Heart right ventricle (tissue), 16 donors: ENCODE measurements at places on chromosomes 13 and 19.

GRCh38 chr13:105047676-105048295 is 1487.7 kb downstream of the EFNB2 start:
- no peak for DNase-seq

- peak; percentile 52 for DNase-seq
Measured at GRCh38 chr19:11194656-11195558, 2.4 kb downstream of the KANK2 start.

- no peak for DNase-seq
Measured at GRCh38 chr19:17754634-17755442, 3.6 kb downstream of the FCHO1 start.

- peak; percentile 99 for DNase-seq
Measured at GRCh38 chr19:39341719-39342604, at the start of gene SAMD4B. Gene SAMD4B, plus strand, starts transcription at chr19:39342421. Its CDS starts 14,473 bp downstream, at chr19:39356894.

- DNase-seq = no peak
Measured at GRCh38 chr19:34274284-34274826, 20.0 kb downstream of the GARRE1 start.

DNA sequence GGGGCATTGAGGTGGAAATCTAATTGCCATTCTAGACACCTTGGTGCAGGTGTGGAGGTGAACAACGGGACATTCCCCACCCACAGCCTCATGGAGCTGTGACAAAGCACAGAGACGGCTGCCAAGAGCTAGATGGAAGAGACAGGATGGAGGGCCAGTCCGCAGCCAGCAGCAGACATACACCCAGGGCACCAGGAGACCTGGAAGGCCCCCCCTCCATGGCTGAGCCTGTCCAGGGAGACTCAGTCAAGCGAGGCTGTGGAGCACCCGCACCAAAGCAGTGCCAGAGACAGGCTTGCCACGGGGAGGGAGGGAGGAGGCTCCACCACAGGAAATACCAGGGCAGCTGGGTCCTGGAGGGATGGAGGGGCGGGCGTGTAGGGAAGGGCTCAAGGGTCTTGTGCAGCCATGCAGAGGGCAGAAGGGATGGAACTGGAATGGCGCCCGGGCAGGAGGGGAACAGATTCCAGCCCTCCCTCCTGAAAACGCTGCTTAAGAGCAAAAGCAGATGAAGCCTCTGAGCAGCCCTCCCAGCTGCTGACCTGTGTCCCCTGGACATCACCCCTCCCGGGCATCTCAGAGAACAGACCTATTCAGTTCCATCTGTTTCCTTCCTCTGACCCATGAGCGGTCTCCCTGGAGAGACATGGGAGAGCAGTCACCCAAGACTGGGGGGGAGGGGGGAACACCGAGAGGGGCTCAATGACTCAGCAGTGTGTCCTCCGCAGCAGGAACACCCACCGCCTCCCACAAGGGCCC is 14.4 kb downstream of the EPS15L1 start:
- DNase-seq = peak; percentile 38

DNA sequence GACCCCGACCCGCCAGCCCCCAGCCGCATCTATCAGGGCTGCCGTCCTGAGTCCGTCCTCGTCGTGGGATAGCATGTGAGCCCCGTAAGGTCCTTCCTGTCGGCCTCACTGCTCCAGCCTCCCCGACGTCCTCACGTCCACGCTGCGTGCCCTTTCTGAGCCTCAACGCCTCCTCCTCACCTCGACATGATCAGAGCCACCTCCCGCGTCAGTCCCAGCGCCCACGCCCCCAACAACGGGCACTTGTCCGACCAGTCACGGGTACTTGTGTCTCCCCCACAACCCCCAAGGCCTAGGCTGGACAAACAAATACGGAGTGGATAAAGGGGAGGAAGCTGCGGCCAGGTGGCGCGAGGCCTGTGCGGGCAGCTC is 665 bp downstream of the ZNF497 start:
- peak; percentile 53 for DNase-seq

DNA sequence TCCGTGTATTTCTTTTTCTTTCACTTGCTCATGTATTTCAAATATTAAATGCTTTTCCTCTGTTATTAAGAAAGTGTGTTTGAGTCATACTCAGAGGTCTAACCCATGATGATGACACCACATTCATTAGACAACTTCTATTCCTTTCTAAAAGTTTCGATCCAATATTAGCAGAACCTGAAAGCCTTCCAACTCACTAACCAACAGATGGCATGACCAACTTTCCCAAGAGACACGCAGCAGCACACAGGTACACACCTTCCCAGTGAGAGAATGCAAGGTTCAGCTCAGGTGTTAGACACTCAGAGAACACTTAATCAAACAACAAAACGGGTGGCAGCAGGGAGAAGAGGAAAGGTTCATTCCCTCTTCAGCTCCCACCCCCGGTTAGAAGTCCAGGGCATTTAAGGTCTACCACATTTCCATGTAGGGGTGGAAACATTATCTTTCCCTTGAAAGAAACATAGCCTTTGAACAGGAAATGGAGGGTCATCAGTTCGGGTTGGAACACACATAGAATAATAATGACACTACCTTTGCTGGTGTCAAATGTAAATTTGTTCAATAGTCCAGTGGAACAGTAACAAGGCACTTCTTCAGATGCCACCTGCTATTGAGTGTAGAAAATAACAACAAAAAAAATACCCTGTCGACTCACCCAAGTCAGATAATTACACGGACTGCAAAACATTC is 404.2 kb downstream of the COG6 start:
- DNase-seq = no peak

DNA sequence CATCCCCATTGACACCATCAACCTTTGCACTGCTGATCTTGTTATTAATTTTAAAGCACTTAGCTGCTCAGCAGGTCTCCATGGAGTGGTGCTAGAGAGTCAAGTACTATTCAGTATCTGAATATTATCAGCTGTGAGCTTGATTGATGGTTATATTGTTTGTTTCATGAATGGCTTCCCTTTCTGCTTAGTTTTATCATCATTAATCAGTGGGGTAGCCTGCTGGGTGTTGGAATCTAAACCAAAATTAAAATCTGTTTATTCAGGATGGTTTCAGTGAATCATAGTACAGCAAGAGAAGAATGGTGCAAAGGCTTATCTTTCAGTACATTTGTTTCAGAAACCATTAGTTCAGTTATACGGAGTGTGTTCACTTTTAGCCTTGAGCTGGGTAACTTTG is 42.5 kb upstream of the SCEL start:
- DNase-seq = no peak

DNA sequence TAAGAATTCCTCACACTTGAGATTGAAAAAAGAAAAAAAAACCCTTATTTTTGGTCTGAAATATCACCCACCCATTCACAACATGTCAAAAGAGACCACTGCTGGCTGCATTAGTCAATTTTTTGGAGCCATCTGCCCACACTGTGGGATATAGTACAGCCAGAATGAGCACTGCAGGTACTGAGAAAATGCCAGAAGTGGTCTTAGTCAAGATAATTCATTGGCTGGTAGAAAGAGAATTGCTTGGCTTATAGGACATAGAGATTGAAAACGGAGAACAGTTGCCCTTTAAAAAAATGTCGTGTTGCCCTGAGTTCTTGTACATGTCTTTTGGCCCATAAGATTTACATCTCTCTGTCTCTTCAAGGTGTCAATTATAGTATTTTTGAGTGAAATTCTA is 1899.5 kb downstream of the OLFM4 start:
- no peak for DNase-seq

DNA sequence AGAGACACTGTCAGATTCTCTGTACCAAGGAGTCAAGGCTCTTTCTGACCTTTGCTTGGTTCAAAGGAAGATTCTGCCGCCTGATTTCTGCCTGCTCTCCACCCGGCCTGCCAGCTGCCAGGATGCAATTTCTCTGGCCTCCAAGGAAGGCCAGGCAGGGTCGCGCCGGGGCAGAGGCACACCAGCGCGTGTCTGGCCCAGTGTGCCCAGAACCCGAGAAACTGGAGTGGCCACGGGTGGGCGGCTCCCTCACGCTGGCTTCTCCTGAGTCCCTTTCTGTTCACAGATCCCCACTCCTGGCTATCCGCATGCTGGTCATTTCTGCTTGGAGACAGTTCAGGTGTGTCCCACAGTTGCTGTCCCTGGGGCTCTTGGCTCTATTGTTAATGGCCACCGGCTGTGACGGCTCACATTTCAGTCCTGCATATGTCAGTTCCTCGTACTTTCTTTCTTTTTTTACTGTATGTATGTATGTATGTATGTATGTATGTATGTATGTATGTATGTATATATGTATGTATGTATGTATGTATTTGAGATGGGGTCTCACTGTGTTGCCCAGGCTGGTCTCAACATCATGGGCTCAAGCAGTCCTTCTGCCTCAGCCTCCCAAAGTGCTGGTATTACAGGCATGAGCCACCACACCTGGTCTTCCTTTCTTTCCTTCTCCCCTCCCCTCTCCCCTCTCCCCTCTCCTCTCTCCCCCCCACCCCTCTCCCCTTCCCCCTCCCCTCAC is 16.9 kb downstream of the TMPRSS9 start:
- DNase-seq = no peak

DNA sequence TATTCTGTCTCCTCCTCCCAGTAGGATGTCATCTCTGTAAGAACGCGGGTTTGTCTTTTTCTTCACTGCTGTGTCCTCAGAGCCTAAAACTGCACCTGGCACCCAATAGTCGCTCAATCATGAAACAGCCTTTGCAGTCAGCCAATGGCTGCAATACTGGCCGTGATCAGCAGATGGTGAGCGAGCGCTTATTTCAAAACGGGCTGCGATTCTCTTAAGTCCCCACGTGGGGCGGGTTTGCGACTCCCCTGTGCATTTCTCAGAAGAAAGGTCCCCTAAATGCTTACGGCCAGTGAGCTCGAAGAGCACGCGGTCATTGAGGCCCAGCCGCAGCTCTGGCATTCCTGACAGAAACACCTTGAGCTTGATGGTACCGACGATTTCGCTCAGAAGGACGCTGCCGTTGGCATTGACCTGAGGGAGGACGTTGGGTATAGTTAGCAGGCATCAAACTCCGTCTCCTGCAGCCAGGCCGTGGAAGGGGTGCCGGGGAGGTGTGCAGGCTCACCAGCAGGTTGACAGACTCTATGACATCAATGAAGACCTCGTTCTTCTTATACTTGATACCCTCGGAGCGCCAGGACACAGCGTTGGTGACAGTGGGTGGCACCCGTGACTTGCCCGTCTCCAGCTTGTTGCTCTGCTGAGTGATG is 6.0 kb downstream of the AP1M2 start:
- peak; percentile 88 for DNase-seq

DNA sequence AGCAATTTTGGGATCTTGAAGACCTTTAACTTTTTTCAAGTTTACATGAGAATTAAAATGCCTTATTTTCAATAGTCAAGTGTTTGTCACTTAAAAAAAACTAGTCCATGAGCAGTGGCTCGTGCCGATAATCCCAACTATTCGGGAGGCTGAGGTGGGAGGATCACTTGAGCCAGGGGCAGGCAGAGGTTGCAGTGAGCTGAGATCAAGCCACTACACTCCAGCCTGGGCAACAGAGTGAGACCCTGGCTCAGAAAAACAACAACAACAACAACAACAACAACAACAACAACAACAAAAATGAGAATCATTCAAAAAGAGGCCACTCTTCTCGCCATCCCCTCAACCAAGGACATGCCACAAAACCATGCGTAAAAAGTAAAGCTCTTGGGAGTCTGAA is 5.7 kb downstream of the FOXO1 start:
- DNase-seq = no peak

DNA sequence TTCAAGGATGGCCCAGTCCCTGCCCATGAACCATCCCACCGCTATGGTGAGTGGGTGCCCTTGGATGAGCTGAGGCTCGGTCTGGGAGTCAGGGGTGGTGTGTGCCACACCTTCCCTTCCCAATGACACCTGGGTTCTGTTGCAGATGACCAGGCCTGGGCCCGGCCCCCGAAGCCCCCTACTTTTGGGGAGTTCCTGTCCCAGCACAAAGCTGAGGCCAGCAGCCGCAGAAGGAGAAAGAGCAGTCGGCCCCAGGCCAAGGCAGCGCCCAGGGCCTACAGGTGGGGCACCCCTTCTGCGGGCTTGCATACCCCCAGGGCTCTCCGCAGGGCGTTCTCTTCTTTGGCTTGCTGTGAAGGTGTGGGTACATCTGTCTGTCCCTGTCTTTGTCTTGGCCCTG is 4.3 kb upstream of the INAFM1 start:
- no peak for DNase-seq

GRCh38 chr19:31539386-31539785 is 190.2 kb upstream of the TSHZ3 start:
- DNase-seq = no peak

- no peak for DNase-seq
Measured at GRCh38 chr19:51607077-51607476, 23.1 kb downstream of the SIGLEC5 start.

- no peak for DNase-seq
Measured at GRCh38 chr19:29119590-29119989, 93.4 kb downstream of the UQCRFS1 start.

DNA sequence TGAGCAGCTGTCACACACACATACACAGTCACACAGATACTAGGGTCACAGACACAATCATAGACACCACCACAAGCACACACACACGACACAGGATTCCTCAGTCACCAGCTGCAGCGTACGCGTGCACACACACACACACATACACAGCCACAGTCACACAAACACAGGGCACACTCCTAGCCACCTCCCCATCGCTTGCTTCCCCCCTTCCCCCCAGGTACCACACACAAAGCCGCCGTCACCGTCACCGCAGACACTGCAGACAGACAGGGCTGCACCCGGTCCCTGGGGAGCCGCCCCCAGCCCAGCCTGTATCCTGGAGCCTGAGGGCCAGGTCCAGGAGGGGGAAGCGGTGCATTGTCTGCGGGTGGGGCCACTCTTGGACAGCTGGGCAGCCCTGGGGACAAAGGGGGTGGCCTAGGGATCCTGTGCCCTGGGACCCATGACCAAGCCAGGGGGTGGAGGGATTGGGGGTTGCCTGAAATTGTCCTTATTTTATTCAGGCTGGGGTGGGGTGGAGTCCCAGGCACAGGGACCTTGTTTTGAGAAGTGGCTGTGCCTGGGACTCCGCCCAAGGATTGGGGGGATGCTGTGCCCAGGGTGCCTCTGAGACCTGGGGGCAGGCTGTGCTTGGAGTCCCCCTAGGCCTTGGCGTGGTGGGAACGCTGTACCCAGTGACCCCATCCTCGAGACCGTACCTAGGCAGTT is 957 bp downstream of the NUMBL start:
- peak; percentile 44 for DNase-seq

- DNase-seq = no peak
Measured at GRCh38 chr13:40599124-40599523, 67.3 kb downstream of the FOXO1 start.

GRCh38 chr19:18432275-18433014 is 5.5 kb downstream of the ISYNA1 start:
- DNase-seq = no peak

DNA sequence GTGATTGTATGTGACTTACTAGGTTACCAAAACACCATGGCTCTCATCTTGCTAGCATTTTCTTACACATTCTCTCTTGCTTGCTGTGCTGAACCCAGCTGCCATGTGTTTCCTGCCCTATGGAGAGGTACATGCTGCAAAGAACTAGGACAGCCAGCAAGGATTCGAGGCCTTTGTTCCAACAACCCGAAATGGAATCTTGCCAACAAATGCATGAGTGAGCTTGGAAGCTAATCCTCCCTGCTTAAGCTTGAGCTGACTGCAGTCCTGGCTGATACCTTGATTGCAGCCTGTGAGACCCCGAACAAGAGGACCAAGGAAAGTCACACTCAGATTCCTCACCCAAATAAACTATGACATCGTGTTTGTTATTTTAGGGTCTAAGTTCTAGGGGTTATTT is 651.2 kb downstream of the SLITRK6 start:
- DNase-seq = no peak

GRCh38 chr13:20769091-20769490 is 4.7 kb downstream of the EEF1AKMT1 start:
- no peak for DNase-seq
